ENCODE measurements at places on chromosomes 12 and 14.

- no peak for DNase-seq
Observed at GRCh38 chr14:91300957-91301356, 56.5 kb upstream of the GPR68 start.

DNA sequence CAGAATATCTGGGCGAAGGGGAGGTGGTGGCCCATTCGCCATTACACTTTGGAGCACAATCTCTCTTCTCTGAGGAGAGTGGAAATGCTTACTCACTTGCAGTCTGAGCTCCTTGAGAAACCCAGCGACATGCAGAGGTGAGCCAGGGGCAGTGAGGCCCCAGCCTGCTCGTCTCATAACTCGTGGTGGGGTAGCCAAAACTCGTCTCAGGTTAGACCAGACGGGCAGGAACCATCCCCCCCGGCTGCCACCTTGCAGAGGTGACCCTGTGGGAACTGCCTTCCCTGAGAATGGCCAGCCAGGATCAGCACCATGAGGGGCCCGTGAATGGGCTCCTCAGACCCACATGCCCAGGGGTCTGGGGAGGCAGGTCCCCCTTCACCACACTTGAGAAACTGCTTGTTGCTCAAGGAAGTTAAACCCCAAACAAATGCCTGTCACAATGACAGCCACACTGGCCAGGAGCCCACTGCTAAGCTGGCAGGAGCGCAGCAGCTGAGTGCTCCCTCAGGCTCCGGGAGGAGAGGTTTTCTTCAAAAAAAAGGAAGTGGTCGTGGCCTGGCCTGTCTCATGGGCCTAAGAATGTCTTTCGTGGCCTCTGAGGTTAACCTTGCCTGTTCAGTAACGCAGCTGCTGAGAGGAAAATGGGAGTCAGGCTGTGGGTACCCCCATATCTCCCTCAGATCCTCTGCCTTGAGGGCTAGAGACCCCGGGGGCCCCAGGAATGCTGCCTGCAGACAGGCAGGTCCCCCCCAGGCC is 9.2 kb upstream of the ALDH2 start:
- no peak for DNase-seq

DNA sequence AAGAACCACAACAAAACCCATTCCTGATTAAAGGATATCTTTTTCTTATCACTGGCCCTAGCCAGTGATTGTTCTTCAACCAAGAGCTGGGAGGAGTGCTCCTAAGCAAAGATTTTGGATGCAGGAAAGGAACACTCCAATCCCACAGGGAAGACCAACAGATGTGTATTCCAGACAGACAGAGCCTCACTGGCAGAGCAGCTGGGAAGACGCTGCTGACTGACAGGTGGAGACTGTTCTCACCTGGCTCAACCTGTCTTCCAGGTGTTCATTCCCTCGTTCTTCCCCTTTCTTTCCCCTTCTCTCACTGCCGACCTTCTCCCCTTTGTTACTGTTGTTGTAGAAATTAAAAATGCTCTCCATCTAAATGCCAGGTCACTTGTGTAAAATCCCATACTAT is 89.7 kb upstream of the CCDC198 start:
- DNase-seq, result no peak

GRCh38 chr12:84912198-84913128 is at the start of gene SLC6A15:
Gene SLC6A15, minus strand, starts transcription at chr12:84912799. Its CDS starts 20,679 bp downstream, at chr12:84892120.
- no peak for DNase-seq

DNA sequence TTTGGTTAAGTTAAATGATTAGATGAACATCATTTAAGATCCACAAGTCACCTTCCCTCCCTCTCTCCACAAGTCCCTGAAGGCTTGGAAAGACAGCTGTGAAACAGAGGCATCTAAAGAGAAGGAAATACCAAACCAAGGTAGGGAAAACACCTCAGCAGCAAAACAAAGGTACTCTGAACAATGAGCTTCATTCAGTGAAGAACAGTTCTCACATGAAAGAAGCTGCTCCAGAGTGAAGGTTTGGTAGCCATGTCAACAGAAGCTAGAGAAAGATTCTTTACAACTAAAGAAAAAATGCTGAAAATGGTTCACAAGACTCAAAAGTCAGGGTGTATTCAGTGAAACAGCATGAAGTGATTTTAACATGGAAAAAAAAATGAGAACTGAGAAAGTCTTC is 69.4 kb downstream of the FGD6 start:
- DNase-seq, result no peak

DNA sequence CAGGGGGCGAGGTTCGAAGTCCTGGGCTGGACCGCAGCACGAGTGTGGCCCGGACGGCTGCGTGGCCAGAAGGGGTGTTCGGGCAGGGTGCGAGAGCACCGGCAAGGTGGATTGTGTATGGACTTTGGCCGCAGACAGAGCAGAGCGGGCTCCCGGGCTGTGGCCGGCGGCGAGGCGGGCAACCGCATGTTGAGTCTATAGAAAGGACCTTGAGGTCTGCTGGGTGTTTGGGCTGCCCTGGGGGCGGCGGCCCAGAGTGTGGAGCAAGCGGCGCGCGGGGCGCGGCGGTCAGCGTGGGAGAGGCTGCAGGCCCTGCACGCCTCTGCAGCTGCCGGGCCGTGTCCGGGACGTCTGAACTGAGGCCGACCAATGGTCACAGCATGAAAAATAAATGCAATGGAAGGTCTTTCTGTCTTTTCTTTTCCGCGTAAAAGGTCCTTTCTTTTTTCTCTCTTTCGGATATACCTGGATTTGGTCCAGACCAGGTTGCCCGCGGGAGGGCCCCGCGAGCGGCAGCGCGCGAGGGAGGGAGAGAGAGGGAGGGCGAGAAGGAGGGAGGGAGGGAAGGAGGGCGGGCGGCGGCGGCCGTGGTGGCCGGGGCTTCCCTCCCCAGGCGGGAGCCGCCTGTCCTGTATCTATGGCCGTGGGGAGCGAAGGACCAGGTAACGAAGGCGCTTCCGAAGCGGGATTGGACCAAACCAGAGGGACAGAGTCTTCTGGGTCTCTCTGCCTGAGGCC is 5.5 kb upstream of the HOXC9 start:
- DNase-seq, result no peak

DNA sequence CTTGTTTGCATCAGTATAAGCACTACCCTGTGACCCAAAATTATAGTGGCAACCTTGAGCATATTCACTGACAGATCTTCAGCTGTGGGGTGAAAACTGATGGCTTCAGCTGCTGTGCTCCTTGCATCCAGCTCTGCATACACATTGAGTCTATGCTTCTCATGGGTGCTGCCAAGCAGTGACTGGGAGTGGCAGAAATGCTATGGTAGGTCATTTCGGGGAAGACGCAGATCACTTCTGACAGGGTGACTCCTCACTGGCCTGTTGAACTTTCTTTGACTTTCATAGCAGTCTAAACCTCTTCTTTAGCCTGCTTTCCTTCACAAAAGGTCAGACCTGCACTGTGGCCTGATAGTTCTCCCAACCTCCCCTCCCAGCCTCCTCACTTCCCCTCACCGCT is 5.6 kb upstream of the ALDH1L2 start:
- DNase-seq, result no peak

- DNase-seq, result no peak
Observed at GRCh38 chr14:71416392-71416791, 509.1 kb downstream of the PCNX1 start.

DNA sequence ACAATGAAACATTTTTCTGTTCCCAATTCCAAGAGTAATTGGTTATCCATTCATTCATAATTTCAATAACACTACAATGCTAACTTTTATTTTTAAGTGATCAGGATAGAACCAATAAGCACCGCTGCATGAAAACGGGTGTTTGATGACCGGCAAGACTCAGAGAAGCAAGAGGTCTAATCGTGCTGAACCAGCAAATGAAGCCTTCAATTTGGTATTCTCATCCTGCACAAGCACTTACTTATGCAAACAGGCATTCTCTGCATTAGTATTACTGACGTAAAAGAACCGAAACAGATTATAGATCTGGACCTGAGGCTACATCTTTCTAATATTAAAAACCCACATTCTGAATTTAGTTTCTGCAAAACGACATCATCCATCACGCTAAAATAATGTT is 67.7 kb downstream of the RBM19 start:
- DNase-seq, result no peak

- DNase-seq, result no peak
Observed at GRCh38 chr12:118368821-118369220, 3.9 kb downstream of the TAOK3 start.

- DNase-seq, result no peak
Observed at GRCh38 chr12:123958462-123958861, 14.2 kb downstream of the CCDC92 start.

- DNase-seq, result no peak
Observed at GRCh38 chr12:16600525-16600924, 5.4 kb downstream of the LMO3 start.

DNA sequence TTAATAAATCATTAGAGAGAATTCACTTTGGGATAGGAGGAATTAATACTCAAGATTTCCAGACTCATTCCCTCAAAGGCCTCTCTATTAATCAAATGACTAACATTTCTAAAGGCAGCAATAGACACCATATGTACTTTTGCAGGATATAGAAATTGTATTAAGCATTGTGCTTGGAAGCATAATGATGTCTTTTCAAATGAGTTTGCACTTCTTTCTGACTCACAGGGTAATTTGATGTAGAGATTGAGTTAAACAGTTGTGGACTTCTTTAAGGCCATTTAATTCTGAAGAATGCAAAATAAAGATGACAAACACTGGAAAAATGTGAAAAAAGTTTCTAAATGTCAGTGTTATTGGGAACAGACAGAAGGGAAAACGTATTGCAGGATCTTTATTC is 63.4 kb upstream of the CSRP2 start:
- no peak for DNase-seq

GRCh38 chr12:12482150-12482761 is 80.4 kb downstream of the DUSP16 start:
- DNase-seq, result peak; percentile 39

DNA sequence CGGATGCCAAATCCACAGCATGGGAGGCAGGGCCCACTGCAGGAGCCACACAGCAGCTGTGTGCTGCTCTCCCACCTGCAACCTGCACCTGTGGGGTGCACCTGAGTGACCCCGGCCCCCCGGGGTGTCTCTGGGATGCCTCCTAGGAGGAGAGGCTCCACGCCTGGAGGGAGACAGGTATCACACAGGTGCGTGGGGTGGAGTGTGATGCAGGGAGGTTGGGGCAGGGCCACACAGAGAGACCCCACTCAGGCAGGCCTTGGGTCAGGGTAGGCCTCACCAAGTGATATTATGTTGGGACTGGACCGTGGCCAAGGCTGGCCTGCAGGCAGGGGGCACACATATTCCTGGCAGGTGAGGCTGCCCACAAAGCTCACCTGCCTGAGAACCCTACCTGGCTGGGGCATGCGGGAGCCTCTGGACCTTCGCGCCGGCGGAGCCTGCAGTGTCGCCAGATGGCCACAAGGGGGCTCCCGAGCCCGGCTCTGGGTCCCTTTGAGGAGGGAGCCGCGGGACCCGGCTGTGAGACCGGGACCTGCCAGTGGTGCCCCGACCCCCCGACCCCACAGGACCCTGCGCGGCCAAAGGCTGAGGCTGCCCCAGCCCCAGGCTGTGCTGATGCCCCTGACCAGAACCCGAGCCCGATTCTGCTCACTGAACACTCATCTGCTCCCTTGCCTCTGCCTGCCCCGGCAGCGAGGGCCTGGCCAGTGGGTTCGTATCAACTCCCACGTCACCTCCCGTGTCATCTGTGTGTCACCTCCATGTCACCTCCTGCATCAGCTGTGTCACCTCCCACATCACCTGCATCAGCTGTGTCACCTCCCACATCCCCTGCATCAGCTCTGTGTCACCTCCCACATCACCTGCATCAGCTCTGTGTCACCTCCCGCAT is 11.4 kb downstream of the TMEM121 start:
- peak; percentile 74 for DNase-seq

- DNase-seq, result no peak
Observed at GRCh38 chr12:38389614-38390013, 73.0 kb downstream of the ALG10B start.

DNA sequence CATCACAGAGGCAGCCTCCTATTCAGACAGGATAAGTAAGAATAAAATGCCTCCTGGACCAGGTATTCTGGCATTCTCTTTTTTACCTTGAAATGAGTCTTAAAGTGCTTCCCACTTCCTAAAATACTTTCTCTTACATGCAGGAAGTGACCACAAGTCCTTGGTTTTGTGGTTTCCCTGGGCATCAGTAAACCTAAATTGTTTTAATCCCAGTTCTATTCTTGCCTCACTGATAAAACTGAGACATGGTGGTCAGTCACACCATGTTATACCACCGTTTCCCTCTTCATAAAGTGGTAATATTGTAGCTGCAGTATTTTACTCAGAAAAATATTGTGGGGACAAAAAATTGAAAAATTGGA is 1.2 kb upstream of the SALL2 start:
- no peak for DNase-seq
